Stomach (tissue), 19 donors: ENCODE measurements at places on chromosomes 2 and 18. TPM values are rescaled to one million over a fixed set of nuclear protein-coding genes. Genes with fewer than 3 reads are reported as not detected.

The CDH7 gene
- under 0.01 TPM for total RNA-seq

DNA sequence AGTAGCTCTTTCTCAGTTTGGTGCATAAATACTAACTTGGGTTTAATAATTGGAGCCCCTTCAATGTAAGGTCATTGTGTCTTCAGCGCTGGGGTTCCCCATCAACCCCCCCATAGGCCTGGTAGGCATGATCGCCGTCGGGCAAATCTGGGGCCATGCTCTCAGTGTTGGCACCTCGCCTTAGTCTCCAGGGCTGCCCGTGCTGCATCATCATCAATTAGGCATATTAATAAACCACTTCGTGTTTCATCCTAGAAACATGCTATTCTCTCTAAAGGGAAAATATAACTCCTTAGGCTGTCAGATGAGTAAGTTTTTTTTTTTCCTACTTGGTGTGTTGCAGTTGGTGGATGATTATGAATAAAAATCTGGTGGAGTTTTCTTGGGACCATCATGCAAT lies 96.7 kb upstream of the IL1R2 start:
- H3K27me3 ChIP-seq, result no peaks in the 10 kb centered on the region
- H3K36me3 ChIP-seq, result peaks cover 17% of the 10 kb centered on the region
- H3K4me3 ChIP-seq, result no peak overlapping the region
- DNase-seq, result no peak
- no peaks in the 10 kb centered on the region for H3K4me1 ChIP-seq

The EML6 gene
- 4.0 TPM for total RNA-seq

DNA sequence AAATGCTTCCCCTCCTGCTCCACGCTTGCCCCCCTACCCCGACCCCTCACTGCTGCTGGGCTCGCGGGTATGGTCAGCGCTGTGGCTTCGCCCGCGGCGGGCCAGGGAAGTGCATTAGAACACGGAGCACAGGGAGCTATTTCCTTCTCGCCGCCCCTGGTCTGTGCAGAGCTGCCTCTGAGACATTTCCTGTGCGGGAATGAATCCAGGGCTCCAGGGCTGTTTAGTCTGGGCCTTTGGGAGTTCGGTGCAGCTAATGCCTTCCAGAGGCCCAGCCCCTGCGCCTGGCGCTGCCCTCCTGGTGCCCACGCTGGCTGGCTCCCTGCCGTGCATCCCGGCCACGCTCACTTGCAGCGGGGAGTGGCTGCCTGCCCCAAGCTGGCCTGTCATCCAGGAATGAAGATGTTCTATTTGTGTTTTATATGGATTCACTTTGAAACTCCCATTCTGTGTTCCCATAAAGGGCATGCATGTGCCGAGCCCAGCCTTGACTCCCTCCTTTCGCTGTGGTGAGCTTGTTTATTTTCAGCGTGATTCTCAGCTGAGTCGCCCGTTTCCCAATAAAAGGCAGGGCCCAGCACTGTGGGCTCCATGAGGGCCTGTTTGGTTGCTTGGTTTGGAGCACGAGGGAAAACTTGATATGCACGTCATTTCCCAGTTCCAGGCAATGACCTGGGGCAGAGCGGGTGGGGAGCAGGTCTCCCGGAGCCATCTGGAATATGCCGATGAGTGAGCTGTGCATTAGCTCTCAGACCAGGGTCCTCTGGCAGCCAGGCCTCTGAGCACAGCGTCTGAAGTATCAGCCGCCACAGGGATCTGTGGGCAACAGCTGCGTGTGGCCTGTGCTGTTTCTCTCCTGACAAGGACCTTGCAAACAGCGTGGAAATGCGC lies 42.7 kb downstream of the SH3RF3 start:
- DNase-seq, result peak; percentile 36
- no peak overlapping the region for H3K4me3 ChIP-seq
- H3K27me3 ChIP-seq, result no peaks in the 10 kb centered on the region
- no peaks in the 10 kb centered on the region for H3K36me3 ChIP-seq
- H3K27ac ChIP-seq, result peak overlapping the region; percentile 46
- peaks cover 32% of the 10 kb centered on the region for H3K4me1 ChIP-seq

GRCh38 chr18:56501896-56502295 lies 136.5 kb downstream of the TXNL1 start:
- no peak for DNase-seq
- no peaks in the 10 kb centered on the region for H3K27me3 ChIP-seq

The PFN4 gene
- not detected for total RNA-seq
